Lung (tissue), 17 donors: ENCODE measurements at places on chromosomes 12 and 14. TPM values are rescaled to one million over a fixed set of nuclear protein-coding genes. Genes with fewer than 3 reads are reported as not detected.

GRCh38 chr12:113022563-113023297, 33.8 kb upstream of the DTX1 start:
- no peak for DNase-seq

DNA sequence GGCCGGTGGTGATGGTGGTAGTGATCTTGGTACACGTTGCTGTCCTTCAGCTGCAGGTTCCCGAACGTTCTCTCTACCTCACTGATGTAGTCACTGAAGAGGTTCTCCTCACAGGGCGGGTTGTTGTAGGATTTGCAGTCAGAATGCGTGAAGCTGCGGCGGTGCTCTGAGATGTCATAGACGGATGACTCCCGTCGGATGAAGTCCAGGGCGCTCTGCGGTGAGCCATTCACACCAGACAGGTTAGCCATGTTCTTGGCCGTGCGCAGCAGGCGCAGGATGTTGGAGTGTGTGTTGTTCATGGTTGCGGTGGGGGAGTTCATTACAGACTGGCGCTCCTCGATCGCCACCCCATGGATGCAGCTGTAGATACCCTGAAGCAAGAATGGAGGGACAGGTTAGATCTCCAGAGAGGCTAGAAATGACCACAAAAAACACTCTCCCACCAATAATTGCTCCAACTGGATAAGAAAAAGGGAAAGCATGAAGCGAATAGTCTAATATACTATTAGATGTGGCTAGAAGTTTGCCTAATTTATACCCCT, 367.8 kb downstream of the EMP1 start:
- no peak for DNase-seq

TMEM52B gene
- total RNA-seq = 1.3 TPM

DNA sequence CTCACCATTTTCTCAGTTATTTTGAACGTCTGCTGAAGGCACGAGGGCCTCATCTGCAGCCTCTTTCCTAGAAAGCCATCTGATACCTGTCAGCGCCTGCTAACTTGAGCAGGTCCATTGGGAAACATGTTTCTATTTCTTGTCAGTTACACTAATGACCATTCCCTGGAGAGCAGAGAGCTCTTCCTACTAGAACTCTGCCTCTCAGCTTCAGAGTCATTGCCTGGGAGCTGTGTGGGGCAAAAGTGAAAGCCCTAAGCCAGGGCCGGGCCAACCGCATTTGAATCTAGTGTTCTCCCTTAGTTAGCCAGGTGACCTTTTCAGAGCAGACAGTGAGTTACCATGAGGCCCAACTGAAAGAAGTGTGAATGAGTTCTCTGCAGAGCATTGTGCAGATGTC, 135.8 kb downstream of the EML1 start:
- no peak for DNase-seq

GRCh38 chr12:74415633-74416032, 122.0 kb upstream of the ATXN7L3B start:
- peak; percentile 8 for DNase-seq

- no peak for DNase-seq
Observed at GRCh38 chr12:78977304-78977867, 112.8 kb downstream of the SYT1 start.

DNA sequence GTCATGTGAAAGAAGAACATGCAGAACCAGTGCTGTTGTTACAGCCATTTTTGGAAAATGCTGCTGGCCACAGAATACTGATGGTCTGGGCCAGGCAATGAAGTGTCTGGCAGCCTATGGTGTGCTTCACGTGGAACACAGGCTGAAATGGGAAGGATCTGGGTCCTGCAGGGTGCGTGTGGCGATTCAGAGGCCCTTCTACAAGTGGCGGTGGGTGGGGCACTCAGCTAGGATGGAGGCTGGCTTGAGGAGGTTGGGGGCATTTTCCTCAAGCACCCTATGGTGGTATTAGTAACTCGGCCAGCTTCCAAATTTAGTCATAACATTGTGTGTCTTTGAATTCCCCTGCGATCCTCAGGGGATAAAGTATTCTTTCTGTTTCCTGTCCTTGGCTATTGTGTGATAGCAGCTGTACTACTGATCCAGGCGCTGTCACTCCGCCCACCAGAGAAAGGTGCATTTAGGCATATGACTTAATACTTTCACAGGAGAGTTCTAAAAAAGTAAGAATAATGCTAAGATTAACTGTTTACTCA, 9.2 kb upstream of the RAD52 start:
- no peak for DNase-seq

DNA sequence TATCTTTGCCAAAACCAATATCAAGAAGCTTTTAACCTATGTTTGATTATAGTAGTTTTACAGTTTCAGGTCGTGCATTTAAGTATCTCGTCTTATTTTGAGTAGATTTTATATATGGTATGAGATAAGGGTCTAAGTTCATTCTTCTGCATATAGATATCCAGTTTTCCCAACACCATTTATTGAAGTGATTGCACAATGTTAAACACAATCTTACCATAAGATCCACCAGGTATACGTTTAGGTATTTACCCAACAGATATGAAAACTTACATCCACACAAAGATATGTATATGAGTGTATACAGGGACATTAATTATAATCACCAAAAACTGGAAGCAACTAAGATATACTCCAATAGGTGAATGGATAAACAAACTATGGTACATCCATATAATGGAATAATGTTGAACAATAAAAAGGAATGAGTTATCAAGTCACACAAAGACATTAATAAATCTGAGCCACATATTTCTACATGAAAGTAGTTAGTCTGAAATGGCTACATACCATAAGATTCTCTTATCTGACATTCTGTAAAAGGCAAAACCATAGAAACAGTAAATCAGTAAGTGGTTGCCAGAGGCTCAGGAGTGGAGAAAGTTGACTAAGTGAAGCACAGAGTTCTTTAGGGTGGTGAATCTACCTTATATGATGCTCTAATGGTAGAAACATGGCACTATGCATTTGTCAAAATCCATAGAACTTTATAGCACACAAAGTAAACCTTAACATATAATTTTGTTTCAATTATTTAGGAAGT, 222.6 kb downstream of the NUAK1 start:
- DNase-seq = no peak

LIN7A gene
- 21.7 TPM for total RNA-seq

DNA sequence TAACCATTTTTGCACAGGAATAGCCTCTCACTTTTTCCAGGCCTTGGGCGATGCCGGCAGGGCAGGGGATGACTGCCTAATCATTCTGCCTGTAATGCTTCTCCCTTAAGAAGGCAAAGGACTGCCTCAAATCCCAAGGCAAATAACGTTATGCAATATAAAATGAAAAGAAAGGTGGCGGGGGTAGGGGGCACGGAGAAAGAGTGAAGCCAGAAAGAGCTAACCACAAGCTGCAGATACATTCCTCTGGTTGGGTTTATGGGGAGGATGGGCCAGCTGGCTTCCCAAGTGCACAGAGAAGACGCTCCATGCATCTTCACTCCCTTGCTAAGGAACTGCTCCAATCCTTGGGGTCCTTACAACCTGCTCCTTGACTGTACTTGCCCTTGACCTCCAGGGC, 229.5 kb downstream of the FOXN3 start:
- DNase-seq = no peak

GRCh38 chr14:105167303-105168092, 1.1 kb downstream of the JAG2 start:
- DNase-seq = peak; percentile 45

- DNase-seq = no peak
Observed at GRCh38 chr12:89552376-89552775, 26.5 kb upstream of the POC1B start.

DNA sequence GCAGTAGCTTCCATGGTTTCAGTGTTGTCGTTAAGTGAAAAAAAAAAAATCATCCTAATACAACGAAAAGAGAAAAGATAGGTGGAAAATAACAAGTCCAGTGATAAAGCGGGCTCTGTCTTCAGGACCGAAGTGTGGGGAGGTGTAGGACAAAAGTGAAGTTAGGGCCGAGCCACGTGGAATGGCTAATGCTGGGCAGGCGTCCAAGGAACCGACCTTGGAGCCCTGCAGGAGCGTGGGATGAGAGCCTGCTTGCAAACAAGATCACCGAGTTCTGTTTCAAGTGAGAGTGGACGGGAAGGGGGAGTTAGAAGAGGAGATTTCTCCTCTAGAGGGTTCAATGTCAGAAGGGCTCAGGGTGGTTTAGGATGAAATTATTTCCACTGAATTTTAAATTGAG, 22.2 kb downstream of the A2ML1 start:
- DNase-seq = peak; percentile 48

- DNase-seq = no peak
Observed at GRCh38 chr12:97567619-97568110, 105.1 kb downstream of the RMST start.

- no peak for DNase-seq
Observed at GRCh38 chr12:39043424-39043822, 138.0 kb upstream of the CPNE8 start.

AICDA gene
- total RNA-seq = 0.46 TPM

TAS2R20 gene
- 21.2 TPM for total RNA-seq

DNA sequence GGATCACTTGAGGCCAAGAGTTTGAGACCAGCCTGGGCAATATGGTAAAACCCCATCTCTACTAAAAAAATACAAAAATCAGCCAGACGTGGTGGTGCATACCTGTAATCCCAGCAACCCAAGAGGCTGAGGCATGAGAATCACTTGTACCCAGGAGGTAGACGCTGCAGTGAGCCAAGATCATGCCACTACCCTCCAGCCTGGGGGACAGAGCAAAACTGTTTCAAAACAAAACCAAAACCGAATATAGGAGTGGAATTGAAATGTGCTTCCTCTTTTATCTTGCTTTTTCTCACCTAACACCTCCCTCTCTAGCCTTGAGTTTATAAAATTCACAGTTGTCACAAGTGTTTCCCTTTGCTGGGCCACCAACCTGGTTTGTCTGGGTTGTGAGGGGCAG, 181.9 kb downstream of the PAH start:
- no peak for DNase-seq

- no peak for DNase-seq
Observed at GRCh38 chr12:41344776-41345470, 156.8 kb downstream of the PDZRN4 start.

PELI2 gene
- 21.1 TPM for total RNA-seq

FAM181A gene
- 4.0 TPM for total RNA-seq

DNA sequence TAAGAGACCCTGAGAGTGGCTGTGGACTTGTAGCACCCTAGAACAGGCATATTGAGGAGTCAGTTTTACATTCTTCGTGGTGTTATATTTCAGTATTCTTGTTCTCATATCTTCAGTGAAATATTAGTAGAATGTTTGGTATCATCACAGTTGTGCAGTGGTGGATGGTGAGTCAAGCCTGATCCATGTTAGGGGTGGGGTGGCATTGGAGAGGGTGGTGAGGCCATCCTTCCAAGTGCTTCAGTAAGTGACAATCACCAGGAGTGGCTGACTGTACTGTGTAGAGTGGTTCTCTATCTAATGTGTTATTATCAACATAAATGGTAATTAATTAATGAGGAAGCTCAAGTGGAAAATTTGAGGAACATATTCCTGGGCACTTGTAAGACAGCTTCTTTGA, 197.7 kb upstream of the SLC16A7 start:
- no peak for DNase-seq

DNA sequence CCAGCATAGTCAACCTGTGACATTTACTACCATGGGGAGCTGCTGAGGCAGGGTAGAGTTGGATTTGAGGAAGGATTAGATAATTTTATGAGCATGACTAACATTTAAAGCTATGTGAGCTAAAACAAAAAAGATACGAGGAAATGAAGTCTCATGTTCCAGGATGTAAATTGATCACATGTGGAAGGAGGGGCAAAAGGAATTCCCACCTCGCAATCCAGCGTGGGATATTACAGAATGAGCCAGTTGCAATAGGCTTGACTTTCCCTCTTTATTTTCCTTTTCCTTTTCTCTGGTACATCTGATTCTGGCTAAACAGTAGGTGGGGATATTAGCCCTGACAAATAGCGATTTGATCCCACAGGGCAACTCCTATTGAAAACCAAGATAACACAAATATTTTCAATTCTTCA, 214.9 kb upstream of the HMGA2 start:
- no peak for DNase-seq

COQ10A gene
- total RNA-seq = 16.5 TPM

DNA sequence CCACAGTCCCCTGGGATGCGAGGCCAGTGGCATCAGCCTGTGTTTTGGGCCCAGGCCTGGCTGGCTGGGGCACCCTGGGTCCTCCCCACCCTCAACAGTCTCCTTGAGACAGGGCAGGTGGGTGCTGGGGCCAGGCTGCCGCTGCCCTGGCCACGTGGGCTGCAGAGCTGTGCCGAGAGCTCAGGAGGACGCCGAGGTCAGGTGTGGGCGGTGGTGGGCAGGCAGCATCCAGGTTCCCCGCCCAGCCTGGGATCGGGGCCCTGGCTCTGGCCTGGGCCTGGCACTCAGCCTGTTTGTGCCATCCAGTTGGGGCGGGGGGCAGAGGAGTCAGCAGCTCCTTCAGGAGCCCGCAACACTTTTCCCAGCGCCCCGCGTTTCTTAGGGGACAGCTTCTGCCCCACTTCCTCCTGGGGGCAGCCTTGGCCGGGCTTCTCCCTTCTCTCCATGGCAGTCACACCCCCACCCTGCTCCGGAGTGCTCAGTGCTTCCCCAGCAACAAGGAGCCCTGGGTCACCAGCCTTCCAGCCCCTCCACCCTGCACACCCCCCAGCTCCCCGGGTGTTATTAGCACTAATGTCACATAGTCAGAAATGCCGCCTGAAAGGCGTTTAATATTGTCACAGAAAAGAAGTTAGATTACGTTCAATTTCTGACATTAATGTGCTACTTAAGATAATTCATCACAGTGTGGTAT, 30.8 kb downstream of the KIF26A start:
- no peak for DNase-seq

CLMN gene
- total RNA-seq = 16.2 TPM

KRT80 gene
- 1.8 TPM for total RNA-seq

GRCh38 chr14:65103150-65103760, 938 bp upstream of the MAX start:
- no peak for DNase-seq

SERPINA12 gene
- not detected for total RNA-seq

DNA sequence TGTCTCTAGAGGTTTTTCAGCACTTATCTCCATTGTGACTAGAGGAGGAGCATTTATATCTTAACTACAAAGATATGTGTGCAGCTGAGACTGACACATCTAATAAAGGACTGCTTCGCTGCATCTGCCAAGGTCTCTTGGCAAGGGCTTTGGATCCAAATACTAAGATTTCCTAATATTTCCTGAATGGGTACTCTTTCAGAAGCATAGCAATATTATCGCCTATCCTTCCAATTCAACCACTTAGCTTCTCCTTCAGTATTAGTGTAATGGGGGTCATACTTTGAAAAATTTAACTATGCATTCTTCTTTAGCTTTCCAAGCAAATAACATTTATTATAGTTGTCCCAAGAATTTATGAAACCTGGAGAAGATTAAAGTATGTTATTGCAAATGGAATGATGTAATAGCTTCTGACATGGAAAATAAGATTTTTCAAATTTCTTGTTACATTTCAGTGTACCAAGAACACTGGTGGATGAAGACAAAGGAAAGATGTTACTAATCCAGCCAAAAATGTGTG, 243.0 kb upstream of the PDE3A start:
- no peak for DNase-seq

TMEM119 gene
- 31.9 TPM for total RNA-seq

CLEC6A gene
- 1.1 TPM for total RNA-seq

KRT78 gene
- not detected for total RNA-seq

- DNase-seq = no peak
Observed at GRCh38 chr12:32400866-32401265, 1.5 kb downstream of the FGD4 start.

NELL2 gene
- 13.2 TPM for total RNA-seq

MFAP5 gene
- 4.4 TPM for total RNA-seq
